ENCODE measurements at places on chromosomes 3 and 15.

GRCh38 chr3:56923526-56924224 is 121.9 kb upstream of the ARHGEF3 start:
- no peak for DNase-seq

GRCh38 chr3:69370156-69370883 is 15.6 kb downstream of the FRMD4B start:
- no peak for DNase-seq

- DNase-seq: no peak
These were observed 171.1 kb upstream of the CGNL1 start for GRCh38 chr15:57205027-57205855.

- DNase-seq: no peak
These were observed 6.9 kb upstream of the PPP1R2 start for GRCh38 chr3:195549931-195550519.

DNA sequence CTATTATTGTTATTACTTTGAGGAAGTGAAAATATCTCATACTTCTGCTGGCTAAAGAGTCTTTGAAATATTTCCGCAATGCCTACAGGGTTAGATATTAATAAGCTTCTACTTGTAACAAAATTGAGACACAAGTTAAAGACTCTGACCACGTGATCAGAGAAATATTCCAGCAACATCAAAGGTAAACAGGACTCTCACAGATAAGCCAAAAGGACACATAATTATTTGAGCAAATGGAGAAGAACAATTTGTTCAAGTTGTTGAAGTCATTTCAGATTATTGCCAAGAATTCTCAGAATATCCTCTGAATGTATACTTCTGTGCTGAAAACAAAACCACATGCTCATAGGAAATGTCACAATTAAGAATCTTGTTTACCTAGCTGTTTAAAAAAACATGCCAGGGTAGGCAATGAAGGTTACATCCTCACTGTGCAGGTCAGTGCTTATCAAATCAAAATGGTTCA is 225.8 kb upstream of the ALCAM start:
- DNase-seq: no peak

DNA sequence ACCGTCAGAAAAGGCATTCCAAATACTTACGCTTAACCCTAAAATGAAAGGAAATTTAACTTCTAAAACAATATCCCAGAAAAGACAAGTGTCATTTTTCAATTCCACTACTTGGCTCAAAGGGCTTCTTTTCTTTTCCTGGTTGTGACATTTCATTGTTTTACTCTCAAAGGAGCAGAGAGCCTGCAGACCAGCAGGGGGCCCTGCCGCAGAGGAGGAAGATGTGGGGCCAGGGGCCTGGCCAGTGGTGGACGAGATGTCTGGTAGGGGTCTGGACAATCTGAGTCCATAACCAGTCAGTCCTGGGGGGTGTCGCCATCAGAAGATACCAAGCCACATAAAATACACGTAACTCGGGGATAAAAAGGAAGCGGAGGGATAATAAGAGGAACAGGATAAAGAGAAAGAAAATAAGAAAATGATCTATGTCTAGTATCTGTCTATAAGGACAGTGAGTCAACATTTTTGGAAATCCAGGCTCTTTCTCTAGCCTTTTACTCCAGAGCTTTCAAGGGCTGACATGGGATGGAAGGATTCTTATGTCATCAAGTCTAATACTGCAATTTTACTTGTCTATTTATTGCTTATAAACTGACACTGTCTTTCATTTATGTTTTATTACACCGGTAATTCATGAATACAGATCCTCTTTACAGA is 54.2 kb upstream of the ARHGEF3 start:
- DNase-seq: no peak
